ENCODE measurements at places on chromosomes 3 and 15. TPM values are rescaled to one million over a fixed set of nuclear protein-coding genes. Genes with fewer than 3 reads are reported as not detected.

GRCh38 chr3:122794779-122795673 lies at the start of gene SLC49A4:
Gene SLC49A4 (plus strand): TSS chr3:122795069. CDS start chr3:122795193, 124 bp downstream.
- DNase-seq = peak; percentile 97

- DNase-seq = no peak
These were observed 16.4 kb downstream of the CCDC12 start for GRCh38 chr3:46960081-46960701.

DNA sequence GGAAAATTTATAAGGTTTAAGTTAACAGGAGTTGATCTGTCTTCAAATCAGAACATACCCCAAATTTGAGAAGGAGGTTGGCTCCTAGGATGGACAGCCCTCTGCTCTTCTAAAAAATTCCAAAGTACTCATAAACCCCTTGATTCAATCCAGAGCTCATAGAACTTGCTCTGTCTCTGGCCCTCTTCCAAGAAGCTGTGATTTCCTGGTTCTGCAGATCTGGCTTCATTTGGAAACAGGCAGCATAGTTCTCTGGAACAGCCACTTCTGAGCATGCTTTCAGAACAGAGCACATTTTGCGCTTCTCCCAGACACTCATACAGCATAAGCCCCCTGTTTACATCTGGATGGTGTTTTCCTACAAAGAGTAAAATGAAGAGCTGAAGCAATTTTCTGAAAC lies 96.7 kb downstream of the KBTBD8 start:
- DNase-seq = no peak

- DNase-seq = no peak
These were observed 384 bp upstream of the LEKR1 start for GRCh38 chr3:156825795-156826143.

DNA sequence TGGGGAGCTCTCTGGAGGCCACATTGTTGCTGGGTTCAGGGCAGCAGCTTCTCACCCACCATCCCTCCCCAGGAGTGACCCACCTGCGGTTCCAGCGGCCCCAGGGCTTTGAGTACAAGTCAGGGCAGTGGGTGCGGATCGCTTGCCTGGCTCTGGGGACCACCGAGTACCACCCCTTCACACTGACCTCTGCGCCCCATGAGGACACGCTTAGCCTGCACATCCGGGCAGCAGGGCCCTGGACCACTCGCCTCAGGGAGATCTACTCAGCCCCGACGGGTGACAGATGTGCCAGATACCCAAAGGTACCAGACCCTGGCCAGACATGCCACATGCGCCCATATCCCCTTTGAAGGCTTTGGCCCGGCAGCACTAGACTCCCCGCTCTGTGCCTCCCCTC lies 26.1 kb downstream of the SHF start:
- no peak for DNase-seq

DNA sequence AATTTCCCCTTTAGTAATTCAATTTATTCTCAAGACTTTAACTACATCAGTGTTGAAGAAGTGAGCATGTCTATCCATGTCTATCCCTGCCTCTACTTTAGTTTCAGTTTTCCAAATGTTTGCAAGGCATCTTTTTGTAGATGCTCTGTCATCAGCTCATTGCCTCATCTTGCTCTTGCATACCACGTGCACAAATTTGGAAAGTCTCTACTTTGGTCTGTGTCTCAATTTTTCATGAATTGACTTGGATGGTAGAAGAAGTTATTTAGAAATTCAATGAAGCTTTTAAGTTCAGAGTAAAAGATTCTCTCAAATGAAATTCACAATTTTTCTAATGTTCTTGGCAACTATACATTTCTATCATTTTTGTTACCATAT lies 55.3 kb downstream of the CLDN1 start:
- no peak for DNase-seq

DNA sequence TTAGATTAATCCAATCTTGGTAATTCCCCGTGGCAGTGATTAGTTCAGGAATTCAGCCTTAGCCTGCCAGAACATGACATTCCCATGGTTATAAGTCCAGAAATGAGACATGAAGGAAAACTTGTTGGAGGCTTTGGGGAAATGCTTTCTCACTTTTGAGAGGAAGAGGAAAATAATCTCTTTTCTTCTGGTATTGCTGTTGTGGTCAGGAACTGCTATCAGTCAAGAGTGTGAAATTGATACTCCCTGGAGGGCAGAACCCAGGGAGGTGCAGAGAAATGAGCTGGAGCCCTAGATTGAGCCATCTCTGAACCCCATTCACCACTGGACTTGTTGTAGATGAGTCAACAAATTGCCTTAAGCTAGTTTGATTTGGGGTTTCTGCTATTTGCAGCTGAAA lies 38.6 kb upstream of the APH1B start:
- DNase-seq = no peak

DNA sequence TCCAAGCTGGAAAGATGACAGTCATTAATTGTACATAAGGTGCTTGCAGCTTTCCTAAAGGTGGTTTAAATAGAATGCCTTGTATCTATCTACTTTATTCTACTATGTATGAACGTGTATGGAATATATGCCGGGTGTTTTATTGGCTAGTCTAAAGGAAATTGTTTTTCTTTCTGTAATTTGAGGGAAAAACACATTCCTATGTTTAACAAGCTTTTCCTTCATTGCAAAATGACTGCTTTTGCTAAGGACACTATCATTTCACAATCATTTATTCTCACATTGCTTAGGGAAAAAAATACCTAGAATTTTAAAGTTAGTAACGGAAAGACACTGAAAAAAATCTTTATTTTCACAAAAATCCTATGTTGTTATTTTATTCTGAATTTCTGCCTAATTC lies 141.7 kb downstream of the WDR76 start:
- no peak for DNase-seq

- DNase-seq = no peak
These were observed 28.1 kb downstream of the CCRL2 start for GRCh38 chr3:46435081-46435726.

GRCh38 chr3:4904811-4905695 lies 74.2 kb upstream of the BHLHE40 start:
- no peak for DNase-seq

Gene USP50
- not detected for total RNA-seq

DNA sequence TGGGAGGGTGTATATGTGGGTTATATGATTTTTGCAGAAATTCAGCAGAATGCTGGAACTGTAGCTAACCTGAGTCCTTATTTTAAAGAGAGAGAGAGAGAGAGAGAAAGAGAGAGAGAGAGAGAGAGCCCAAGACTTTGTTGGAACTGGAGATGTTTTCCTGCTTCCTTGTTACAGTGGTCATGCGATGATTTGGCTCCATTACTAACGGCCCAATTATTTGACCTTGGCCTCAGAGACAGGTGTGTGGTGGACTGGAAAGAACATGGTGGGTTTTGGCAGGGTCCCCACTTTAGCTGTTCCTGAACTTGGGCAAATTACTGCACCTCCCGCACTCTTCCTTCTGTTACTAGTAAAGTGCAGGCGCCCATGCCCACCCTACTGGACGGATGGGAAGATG lies 14.8 kb upstream of the ACSBG1 start:
- DNase-seq = no peak

DNA sequence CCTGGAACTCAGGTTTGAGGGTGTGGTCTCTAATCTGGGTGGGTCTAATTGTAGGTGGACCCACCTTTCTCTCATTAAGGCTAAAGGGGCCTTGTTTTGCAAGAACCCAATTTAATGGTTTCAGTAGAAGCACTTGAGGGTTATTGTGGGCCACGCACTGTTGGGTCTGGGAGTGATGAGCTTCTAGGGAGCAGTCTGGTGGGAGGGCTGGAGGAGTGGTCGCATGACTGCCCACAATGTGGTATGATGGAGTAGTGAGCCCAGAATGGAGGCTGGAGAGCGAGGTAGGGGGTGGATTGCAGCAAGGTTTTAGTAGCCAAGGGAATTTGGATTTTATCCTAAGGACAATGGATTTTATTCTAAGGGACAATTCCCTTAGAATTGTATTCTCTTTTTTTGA lies 2.7 kb downstream of the TATDN2 start:
- DNase-seq = no peak

DNA sequence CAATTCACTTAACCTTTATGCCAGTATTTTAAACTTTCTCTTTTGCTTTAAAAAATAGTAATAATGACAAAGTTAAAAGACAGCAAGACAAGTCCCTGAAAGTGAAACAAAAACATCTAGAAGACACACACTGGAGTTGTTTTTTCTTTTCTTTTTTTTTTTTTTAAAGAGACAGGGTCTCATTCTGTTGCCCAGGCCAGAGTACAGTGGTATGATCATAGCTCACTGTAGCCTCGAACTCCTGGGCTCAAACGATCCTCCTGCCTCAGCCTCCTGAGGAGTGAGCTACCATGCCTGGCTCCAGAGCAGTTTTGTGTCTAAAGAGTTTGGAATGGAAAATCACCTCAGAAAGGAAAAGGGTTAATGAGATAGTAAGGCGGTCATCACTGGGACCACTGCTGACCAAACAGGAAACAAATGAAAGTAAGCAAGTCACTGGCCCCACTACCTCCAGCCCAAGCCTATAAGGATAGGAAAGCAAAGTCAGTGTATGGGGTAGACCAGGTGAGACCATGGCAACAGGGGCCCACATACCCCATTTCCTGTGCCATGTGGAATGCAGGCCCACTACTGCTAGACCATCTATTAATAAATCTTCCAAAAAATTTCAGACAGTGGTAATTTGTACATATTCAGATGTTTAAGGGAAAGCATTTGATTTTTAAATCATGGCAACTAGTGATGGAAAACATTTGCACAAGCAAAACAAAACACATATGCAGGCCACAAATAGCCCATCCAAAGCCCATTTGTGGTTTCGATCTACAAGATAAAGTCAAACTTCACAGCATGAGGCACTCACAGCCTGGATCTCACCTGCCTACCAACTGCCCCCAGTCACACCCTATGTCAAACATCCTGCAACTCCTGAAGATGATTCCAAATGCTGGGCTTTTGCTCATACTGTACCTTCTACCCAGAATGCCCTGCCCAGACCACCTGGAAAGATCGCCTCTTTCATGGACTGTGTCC lies 62.6 kb downstream of the OSBPL10 start:
- DNase-seq = no peak

DNA sequence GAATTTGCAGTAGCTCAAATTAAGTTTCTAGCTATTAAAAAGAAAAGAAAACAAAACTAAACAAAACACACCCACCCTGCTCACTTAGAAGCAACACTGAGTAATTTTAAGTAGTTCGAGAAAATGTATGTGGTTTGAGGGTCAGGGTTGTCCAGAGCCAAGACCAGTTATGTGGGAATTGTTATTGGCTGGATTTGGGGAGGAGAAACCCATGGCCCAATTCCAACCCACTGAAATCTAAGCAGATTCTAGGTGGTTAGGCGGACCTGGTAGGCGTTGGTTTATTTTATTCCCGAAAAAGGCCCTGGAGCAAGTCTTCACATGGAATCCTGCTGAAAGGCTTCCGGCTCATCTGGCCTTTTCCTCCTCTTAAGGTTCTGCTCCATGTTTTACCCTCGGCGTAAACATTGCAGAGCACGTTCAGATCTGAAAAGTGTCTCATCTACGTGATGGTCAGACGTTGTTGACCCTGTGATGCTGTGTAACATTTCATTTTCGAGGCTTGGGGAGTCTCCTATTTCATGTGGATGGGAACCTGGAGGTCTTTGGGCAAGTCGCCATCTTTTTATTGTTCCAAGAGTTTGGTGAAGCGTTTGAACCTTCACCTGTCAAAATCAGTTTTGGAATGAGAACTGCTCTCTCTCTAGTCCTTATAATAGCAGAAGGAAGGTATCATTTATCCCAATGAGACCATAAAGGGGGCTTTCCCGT lies 64.0 kb downstream of the FLNB start:
- no peak for DNase-seq

DNA sequence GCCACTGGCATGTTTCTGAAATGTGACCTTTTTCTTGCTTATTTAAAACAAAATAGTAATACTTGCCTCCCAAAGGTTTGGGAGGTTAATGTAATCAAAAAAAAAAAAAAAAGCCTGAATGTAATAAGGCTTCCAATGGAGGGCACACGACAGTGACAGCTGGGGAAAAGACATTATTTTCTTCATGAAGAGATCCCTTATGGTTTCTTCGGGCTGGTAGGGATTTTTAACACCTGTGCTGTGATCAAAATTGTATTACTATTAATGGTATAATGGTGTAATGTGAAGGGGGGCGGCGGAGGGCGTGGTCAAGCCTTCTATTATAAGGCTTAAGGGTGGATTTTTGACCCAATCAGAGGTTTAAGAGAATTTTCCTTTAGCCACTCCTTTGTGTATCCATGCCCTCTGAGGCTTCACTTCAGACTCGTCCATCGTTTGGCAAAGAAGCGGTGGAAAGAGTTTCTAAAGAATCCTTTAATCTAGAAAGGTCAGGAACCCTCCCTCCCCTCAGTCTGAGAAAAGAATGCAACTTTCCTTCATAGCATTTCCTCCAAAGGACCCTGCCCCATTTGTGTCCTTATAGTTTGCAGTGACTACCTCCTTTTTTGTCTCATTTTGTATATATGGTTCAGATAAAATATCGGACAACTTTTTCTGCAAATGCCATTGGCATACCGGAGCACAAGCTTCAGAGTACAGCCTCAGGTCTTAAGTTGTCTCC lies 89.5 kb upstream of the CHD2 start:
- DNase-seq = peak; percentile 42

Gene SLC12A1
- total RNA-seq = 0.26 TPM

DNA sequence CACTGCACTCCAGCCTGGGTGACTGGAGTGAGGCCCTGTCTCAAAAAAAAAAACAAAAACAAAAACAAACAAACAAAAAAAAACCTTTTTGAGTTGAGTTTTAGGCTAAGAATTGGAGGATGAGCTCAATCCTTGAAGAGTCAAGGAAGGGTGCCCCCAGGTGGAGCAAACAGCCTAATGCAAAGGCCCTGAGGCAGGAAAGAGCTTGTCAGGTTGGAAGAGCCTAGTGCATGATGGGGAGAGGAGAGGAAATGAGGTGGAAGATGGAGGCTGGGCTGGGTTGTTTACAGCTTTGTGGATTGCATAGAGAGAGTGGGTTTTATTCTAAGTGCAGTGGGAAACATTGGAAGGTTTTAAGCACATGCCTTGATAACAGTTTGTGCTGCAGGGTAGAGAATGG lies 2.1 kb upstream of the SNX22 start:
- peak; percentile 69 for DNase-seq

Gene CACNA2D3
- total RNA-seq = 1.6 TPM

DNA sequence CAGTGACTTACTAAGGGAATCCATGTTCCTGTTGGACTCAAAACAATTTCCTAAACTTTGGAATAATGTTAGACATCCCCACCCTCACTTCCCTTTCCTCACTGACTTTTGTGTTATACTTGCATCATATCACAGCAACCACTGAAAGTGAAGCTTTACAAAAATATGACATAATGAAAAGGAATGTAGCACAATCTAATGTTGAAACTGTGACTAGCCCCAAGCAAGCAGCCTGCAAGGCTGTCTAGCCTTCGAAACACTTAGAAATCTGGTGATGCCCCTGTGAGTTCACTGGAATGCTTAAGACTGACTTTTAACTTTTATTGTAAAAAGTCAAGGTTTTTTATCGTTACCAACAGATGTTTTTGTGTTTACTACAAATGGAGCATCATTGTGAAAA lies 203.7 kb upstream of the ZNF385D start:
- no peak for DNase-seq

Gene HHLA2
- not detected for total RNA-seq

Data from H7 (cell line).